ENCODE measurements at places on chromosomes 6 and 20.

DNA sequence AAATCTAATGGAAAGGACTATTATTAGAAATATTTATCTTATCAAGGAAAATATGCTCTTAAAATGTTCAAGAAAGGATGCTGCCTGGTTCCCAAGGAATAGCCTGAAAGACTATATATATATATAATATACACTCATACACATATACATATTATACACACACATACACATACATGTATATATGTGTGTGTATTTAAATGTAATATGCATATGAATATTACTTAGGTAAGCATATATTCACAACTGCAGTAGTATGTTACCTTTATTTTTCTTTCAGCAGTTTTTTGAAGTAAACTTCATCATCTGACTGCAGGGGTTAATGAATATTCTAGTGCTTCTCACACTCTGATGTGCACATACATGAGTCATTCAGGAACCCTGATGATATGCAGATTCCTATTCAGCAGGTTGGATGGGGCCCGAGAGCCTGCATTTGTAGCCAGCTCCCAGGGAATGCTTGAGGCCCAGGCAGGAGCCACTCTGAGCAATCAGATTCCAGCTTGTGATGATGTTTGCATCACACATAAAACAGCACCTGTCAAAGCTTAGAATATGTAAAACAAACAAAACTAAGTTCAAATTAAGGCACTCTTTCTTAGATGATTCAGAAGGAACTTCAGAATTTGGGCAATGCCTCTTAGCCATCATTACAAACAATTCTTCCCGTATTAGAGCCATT, 16.1 kb downstream of the MYLK4 start:
- DNase-seq: no peak

DNA sequence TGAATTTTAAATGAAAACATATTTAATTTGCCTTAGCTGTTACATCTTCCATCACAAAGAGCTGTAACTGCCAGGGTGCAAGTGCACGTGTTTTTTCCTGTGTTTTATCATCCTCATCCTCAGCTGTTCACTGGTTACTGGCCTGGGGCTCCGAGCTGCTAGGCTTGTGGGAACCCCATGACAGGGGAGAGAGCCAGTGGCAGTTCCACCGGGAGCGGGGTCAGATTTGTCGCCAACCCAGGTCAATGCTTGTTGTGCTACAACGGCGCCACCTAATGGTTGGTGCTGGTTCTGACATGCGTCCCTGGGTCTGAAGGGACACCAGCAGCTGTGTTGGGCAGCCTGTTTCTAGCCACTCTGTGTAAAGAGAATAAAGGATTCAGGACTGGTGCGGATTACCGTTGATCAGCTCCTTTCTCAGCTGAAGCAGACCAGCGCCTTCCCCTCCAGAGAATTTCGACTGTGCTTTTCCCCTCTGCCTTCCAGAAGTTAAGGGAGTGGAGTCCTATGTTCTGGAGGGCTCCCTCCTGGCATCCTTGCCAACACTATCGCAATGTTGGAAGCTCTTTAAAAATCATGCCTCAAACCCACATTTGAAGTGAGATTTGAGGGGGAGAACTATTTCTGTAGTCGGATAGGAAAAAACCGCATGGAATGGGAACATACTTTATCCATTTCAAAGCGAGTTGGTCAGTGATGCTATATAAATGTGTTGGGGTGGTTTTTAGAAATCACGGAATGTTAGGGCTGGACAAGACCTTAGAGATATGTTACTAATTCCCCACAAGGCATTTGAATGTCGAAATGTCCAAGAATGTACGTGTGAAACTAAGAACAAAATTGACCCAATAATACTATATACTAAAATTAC, 32.1 kb downstream of the SUMO4 start:
- peak; percentile 69 for DNase-seq

GRCh38 chr20:50189681-50190250, 864 bp upstream of the CEBPB start:
- DNase-seq: no peak

GRCh38 chr20:17622086-17622850, 52.4 kb downstream of the DSTN start:
- DNase-seq: peak; percentile 4

- DNase-seq: no peak
Observed at GRCh38 chr6:36625158-36625919, 31.2 kb downstream of the SRSF3 start.

- DNase-seq: no peak
Observed at GRCh38 chr6:32982084-32982701, 13.8 kb downstream of the BRD2 start.
